WTC11 (cell line): ENCODE measurements at places on chromosomes 13 and 19. TPM values are rescaled to one million over a fixed set of nuclear protein-coding genes. Genes with fewer than 3 reads are reported as not detected.

DNA sequence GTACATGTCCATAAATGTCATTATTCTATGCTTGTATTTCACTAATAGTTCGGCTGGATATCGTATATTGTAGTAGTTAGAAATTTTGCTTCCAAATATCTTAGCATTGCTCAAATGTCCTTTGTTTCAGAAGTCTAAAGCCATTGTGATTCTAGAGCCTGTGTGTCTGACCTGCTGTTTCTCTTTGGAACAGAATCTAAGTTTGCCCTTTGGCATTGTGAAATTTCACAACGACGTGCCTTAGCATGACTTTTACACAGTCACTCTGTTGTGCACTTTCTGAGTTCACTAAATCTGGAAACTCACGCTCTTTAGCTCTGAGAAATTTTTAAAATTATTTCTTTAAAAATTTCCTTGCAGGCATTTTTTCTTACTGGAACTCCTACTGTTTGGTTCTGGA, 152.2 kb downstream of the TBC1D4 start:
- no peak for DNase-seq

DNA sequence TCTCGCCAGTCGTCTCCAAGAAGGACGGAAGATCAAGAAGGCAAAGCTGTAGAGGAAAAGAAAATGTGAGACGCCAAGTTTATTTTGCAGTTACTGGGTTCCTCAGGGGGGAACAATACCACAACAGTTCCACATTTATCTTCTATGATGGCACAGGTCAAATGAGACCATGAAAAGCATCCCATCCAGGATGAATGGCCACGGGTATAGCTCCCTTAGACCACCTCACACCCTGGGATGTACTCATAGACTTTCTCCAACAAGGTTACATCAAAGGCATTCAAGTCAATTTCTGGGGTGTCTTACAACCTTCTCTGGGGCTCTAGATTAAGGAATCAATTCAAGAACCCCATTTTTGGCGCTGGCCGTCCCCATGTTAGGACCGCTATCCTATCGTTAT, 4.5 kb downstream of the PEG3 start:
- no peak for DNase-seq

GRCh38 chr13:71217827-71218226, 649.2 kb downstream of the DACH1 start:
- DNase-seq: no peak

GRCh38 chr13:69234171-69234570, 873.5 kb upstream of the ATXN8OS start:
- no peak for DNase-seq

DNA sequence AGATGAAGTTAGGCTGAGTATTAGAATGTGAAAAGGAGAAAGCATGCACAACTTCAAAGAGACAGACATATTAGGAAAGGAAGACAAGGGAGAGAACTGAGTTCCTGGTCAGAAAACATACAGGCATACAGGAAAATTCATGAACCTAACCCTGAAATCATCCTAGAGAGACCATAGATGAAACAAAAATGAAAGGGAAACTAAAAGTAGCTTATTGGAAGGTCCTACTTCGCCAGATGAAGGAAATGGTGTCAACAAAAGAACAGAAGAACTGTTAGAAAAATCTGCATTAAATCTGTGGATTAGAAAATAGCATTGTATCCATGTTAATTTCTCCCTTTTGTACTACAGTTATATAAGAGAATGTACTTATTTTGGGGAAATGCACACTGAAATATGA, 169.0 kb upstream of the UFM1 start:
- no peak for DNase-seq

DNA sequence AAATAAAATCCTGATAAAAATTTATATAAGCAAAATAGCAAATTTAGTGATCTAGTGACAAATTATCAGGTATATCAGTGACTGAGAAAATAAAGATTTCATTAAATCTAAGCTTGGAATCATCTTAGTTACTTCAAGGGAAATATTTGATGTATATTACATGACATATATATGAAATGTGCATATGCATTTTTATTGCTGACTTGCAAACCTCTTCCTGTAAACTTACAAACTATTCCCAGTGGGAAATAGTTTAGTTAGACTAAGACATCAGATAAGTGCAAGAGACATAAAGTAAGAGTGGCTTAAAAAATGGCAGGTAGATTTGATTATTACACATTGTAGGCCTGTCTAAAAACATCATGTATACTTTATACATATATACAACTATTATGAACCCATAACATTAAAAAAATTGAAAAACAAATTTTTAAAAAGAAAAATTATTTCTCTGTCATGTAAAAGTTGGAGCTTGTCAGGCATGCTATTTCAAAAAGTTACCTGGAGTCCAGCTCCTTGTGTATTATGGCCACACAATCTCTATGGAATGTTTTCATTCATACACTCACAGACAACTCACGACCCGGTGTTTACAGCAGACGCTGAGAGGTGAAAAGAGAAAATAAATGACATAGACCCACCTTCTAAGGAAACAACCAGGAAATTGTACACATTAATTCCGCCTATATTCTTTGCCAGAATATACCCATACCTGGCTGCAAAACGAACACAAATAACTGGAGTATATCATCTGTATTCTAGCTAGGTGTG, 724.5 kb downstream of the SLITRK6 start:
- DNase-seq: no peak

DNA sequence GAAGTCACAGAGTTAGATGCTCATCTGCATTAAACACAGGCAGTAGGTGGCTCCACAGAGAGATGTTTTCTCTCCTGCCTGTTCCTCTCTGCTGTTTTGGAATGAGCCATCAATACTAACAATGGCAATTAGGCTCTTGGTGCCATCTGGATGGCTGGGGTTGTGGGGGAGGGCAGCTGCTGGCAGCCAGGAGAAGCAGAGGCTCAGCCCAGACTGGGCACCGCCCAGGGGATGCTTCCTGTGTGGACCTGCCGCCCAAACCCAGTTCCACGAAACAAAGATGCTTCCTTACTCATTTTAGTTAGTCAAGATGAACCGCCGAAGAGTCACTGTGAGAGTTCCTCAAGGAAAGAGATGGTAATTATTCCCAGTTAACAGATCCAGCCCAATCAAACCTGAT, 50.8 kb upstream of the PCDH8 start:
- DNase-seq: no peak

DNA sequence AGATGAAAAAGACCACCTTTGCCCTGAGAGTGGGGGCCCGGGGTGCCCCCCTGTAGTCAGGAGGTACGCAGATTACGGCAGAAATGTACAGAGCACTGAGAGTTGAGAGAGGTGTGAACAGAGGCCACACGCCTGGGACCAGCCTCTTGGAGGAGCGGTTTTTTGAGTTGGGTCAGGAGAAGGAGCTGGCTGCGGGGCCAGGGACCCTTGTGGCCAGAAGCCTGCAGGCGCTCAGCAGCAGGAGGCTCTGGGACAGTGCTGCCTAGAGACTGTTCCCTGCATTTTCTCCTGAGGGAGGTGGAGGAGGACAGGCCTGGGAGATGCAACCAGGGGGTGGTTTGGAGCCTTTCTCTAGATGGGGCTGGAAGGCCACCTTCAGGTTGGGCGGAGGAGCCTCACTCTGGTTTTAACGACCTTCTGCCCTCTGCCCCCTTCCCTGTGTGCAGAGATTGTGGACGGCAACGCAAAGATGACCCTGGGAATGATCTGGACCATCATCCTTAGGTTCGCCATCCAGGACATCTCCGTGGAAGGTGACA, 39.7 kb downstream of the CAPN12 start:
- DNase-seq: no peak

- no peak for DNase-seq
Measured at GRCh38 chr13:58324161-58324560, 692.6 kb downstream of the PCDH17 start.

DNA sequence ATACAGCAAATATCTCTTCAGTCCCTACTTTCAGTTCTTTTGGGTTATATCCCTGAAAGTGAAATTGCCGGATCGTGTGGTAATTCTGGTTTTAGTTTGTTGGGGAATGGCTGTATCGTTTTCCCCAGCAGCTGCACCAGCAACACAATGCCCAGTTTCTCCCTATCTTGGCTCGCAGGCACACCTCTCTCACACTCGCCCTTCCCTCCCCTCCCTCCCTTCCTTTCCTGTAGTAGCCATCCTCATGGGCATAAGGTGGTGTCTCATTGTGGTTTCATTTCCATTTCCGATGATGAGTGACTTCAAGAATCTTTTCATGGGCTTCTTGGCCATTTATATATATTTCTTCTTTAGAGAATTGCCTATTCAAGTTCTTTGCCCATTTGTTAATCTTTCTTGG, 8.6 kb upstream of the GPR18 start:
- no peak for DNase-seq

- DNase-seq: no peak
Measured at GRCh38 chr13:73741742-73742141, 392.5 kb downstream of the KLF12 start.

DNA sequence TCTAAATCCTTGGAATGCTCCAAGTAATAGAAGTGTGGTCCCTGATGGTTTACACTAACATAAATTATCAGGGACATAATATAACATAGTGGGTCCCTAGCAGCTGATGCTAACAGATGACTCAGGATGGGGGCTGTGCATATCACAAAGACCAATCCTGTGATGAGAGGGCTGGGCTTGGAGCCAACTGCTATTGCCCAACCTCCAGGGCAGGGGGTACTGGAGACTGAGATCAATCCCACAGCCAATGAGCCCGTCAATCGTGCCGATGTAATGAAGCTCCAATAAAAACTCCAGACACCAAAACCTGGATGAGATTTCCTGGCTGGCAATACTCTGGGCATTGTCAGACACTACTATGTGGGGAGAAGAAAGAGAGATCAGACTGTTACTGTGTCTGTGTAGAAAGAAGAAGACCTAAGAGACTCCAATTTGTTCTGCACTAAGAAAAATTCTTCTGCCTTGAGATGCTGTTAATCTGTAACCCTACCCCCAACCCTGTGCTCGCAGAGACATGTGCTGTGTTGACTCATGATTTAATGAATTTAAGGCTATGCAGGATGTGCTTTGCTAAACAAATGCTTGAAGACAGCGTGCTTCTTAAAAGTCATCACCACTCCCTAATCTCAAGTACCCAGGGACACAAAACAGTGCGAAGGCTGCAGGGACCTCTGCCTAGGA, 33.4 kb downstream of the ABCC4 start:
- DNase-seq: no peak

GRCh38 chr13:97986835-97987234, 33.4 kb downstream of the IPO5 start:
- DNase-seq: no peak

GRCh38 chr19:46821512-46822409, 28.9 kb downstream of the AP2S1 start:
- DNase-seq: peak; percentile 26

DNA sequence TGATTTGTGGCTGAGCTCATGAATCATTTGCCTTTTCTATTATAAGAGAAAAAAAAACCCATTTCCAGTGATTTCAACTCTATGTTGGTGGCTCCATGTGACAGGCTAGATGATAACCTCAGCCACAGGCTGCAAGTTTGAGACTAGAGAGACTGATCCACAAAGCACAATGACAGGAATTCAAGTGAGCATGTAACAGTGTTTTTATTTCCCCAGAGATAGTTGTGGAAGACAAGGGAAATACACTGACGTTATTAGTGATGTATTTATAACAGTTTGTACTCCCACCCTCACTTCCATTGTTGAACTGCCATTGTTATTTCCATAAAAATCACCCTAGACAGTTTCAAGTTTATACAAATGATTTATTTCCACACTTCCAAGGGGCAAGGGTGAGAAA, 27.9 kb upstream of the EDNRB start:
- no peak for DNase-seq

DNA sequence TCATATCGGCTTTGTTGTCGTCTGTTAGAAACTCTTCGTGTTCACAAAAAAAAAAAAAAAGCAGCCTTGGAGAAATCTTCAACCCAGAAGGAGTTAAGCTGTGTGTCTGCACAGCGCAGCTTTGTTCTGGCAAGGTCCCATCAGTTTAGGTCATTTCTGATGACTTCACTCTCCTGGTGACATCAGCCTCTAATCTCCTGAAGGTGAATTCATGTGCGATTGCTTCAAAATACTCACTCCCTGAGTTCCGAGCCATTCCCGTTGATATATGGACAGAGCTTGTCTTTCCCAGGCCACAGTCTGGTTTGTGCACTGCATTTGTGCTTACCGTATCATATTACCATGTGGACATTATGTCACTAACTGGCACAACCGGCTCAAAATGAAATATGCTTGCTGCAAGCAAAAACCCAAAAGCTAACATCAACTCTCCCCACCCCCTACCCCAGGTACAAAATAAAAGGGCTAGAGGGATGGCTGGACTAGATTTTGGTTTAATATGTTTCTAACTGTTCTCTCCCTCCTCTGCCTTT, 342.4 kb downstream of the KCNRG start:
- no peak for DNase-seq

GRCh38 chr13:23321535-23322241, 111.8 kb downstream of the SACS start:
- DNase-seq: no peak

The UFM1 gene
- 41.0 to 57.7 TPM (median 49.0 TPM) in 3 replicates for total RNA-seq

The CKM gene
- not detected in 3 replicates for total RNA-seq

The GTPBP3 gene
- total RNA-seq: 79.1 to 93.0 TPM (median 80.8 TPM) in 3 replicates

The CD209 gene
- 0.09 to 0.44 TPM in 2 of 3 replicates, not detected in the other for total RNA-seq

The HIPK4 gene
- 0.21 to 0.31 TPM (median 0.25 TPM) in 3 replicates for total RNA-seq

The PCDH17 gene
- 0.85 to 1.1 TPM (median 0.89 TPM) in 3 replicates for total RNA-seq

The NKG7 gene
- total RNA-seq: 0.53 to 0.63 TPM in 2 of 3 replicates, not detected in the other

The CNFN gene
- total RNA-seq: 9.6 to 14.8 TPM (median 11.5 TPM) in 3 replicates

The CILP2 gene
- 7.9 to 10.6 TPM (median 10.1 TPM) in 3 replicates for total RNA-seq

The CCDC169 gene
- 36.8 to 41.8 TPM (median 39.8 TPM) in 3 replicates for total RNA-seq
